ENCODE measurements at places on chromosomes 16 and 17.

GRCh38 chr17:5800646-5801045 is 216.3 kb upstream of the NLRP1 start:
- no peaks in the 10 kb centered on the region for H3K4me1 ChIP-seq
- no peak overlapping the region for H3K4me3 ChIP-seq
- no peaks in the 10 kb centered on the region for H3K27me3 ChIP-seq
- no peak overlapping the region for H3K27ac ChIP-seq
- no peaks in the 10 kb centered on the region for H3K36me3 ChIP-seq

DNA sequence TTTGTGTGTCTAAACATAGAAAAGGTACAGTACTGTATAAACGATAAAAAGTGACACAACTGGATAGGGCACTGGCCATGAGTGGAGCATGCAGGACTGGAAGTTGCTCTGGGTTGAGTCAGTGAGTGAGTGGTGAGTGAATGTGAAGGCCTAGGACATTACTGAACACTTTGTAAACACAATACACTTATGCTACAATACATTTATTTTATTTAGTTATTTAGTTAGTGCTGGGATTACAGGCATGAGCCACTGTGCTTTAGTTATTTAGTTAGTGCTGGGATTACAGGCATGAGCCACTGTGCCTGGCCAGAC is 4.6 kb downstream of the CFAP20 start:
- H3K27ac ChIP-seq, result no peak overlapping the region
- peaks cover 71% of the 10 kb centered on the region for H3K4me1 ChIP-seq
- H3K4me3 ChIP-seq, result no peak overlapping the region

- H3K4me1 ChIP-seq, result no peaks in the 10 kb centered on the region
- no peaks in the 10 kb centered on the region for H3K27me3 ChIP-seq
- no peak overlapping the region for H3K27ac ChIP-seq
- DNase-seq, result no peak
- H3K4me3 ChIP-seq, result no peak overlapping the region
- H3K36me3 ChIP-seq, result no peaks in the 10 kb centered on the region
These were observed 30.9 kb downstream of the C17orf75 start for GRCh38 chr17:32311028-32311536.

- no peaks in the 10 kb centered on the region for H3K27me3 ChIP-seq
- no peaks in the 10 kb centered on the region for H3K36me3 ChIP-seq
- no peak overlapping the region for H3K27ac ChIP-seq
- no peak overlapping the region for H3K4me3 ChIP-seq
- H3K4me1 ChIP-seq, result no peaks in the 10 kb centered on the region
These were observed 5.8 kb upstream of the ALDH3A1 start for GRCh38 chr17:19753661-19754463.

- H3K4me1 ChIP-seq, result no peaks in the 10 kb centered on the region
- no peaks in the 10 kb centered on the region for H3K27me3 ChIP-seq
- no peak overlapping the region for H3K4me3 ChIP-seq
- DNase-seq, result no peak
These were observed 13.6 kb downstream of the USP36 start for GRCh38 chr17:78826836-78827509.

DNA sequence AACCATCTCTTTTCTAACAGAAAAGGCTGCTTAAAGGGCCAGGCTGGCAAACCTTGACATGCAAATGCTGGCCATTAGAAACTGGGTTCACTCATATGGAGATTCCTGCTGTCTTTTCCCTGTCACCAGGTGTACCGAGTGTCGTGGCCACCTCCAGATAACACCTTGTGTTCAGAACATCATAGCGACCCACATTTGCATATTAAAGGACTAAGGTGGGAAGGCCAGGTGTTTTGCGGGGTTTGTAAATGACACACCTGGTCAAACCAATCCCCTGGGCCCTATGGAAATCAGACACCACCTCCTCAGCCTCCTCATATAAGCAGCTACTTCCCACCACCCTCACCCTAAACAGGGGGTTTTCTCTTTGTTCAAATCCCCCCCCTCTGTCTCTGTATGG is 2.5 kb upstream of the AIPL1 start:
- H3K4me1 ChIP-seq, result no peaks in the 10 kb centered on the region
- H3K27ac ChIP-seq, result no peak overlapping the region
- H3K4me3 ChIP-seq, result no peak overlapping the region
- H3K36me3 ChIP-seq, result no peaks in the 10 kb centered on the region
- DNase-seq, result no peak
- H3K27me3 ChIP-seq, result no peaks in the 10 kb centered on the region

DNA sequence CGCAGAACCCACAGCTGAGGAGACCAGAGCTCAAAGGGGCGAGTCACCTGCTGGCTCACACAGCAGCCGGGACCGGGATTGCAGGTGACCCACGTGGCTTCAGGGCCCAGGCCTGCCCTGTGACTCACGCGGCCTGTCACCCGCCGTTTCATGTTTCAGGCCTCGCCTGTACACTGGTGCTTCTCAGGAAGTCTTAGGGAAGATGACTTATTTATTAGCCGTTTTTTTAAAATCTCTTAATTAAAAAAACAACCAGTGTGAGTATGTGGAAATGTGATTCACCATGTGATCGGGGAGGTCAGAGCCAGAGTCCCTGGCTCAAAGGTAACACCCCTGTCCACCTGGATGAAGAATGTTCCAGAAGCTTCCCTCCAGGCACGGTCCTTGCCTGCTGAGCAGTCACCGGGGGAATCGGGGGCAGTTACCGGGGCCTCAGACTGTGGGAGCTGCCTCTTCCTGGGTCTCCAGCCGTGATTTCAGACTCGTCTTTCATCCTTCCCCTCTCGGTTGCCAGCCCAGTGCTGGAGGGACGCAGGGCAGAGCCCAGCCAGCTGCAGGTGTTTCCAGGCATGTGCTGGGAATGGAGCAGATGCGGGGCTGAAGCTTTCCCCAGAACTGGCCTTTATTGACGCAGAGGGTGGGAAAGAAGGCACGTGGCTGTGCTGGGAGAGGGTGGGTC is 49.3 kb downstream of the CMIP start:
- H3K36me3 ChIP-seq, result no peaks in the 10 kb centered on the region
- peaks cover 71% of the 10 kb centered on the region for H3K4me1 ChIP-seq
- H3K27me3 ChIP-seq, result no peaks in the 10 kb centered on the region

DNA sequence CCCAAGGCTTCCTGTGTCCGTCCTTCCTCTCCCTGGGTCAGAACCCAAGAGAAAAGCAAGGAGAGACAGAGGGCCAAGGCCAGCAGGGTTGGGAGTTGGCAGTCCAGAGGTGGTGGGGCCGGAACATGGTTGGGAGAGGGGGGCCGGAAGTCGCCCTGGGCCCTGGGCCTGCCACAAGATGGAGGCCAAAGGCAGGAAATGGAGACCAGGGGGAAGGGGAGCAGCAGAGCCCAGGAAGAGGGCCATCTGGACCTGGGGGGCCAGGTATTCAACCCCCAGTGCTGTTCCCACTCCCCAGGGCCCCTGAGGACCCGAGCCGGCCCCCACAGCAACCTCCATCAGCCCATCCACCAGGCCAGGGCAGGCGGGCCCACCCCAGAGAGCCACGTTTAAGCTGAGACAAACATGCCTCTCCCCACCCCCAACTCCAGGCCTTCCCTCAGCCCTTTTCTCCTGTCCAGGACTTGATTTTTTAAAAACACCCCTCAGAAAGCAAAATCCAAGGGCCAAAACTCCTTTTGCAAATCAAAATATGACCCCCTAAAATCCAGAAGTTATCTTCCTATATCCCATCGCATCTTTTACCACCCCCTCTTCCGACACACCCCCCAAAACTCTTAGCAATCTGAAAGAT is 4.4 kb upstream of the BCL6B start:
- no peak overlapping the region for H3K27ac ChIP-seq
- no peaks in the 10 kb centered on the region for H3K27me3 ChIP-seq
- DNase-seq, result peak; percentile 57
- H3K36me3 ChIP-seq, result no peaks in the 10 kb centered on the region

- no peak overlapping the region for H3K4me3 ChIP-seq
- no peaks in the 10 kb centered on the region for H3K36me3 ChIP-seq
- no peak overlapping the region for H3K27ac ChIP-seq
- H3K4me1 ChIP-seq, result peaks cover 5% of the 10 kb centered on the region
- no peaks in the 10 kb centered on the region for H3K27me3 ChIP-seq
- no peak for DNase-seq
These were observed 6.3 kb upstream of the APRT start for GRCh38 chr16:88817785-88818574.

- no peaks in the 10 kb centered on the region for H3K4me1 ChIP-seq
- H3K36me3 ChIP-seq, result no peaks in the 10 kb centered on the region
- H3K27ac ChIP-seq, result no peak overlapping the region
These were observed 78.9 kb upstream of the FBXO47 start for GRCh38 chr17:39045948-39046679.

- no peaks in the 10 kb centered on the region for H3K36me3 ChIP-seq
- no peak overlapping the region for H3K27ac ChIP-seq
- no peak for DNase-seq
- H3K4me3 ChIP-seq, result no peak overlapping the region
- H3K4me1 ChIP-seq, result no peaks in the 10 kb centered on the region
These were observed 145.5 kb upstream of the PMFBP1 start for GRCh38 chr16:72317446-72317845.

DNA sequence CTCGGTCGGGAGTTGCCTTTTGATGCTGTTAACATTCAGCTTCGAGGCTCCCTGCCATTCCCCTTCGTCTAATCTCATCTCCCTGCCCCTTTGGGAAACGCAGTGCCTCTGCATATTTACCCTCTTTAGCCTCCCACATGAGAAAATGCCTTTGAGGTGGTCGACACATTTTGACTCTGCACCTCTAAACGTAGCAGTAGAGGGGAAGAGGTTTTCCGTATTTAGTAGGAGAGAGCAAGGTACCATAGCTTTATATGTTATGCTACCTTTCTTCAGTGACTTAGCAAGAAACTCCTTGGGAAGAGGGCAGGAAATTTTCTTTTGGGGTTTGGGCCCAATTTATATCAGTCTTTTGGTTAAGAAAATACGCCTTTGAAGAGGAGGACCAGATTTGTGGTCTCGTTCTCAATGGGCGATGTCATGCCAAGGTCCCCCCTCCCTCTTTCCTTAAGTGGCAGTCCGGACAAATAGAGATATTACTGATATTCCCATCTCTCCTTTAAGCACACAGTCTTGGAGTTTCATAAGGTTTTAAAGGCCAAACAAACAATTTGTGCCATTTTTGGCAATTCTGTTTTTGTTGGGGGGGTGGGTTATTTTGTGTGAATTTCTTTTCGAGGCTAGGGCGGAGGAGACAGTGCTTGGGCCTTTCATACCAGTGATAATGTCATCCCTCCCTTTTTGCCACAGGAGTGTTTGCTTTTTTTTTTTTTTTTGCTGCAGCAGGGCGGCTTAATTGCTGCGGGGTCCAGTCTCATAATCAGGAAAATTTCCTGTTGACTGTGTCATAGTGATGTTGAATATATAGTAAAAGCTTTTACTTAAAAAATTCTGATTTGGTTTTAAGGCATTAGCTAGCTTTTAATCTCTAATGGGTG is 1.5 kb downstream of the PAFAH1B1 start:
- no peak for DNase-seq
- peak overlapping the region; percentile 80 for H3K4me3 ChIP-seq
- peaks cover 53% of the 10 kb centered on the region for H3K4me1 ChIP-seq
- H3K36me3 ChIP-seq, result no peaks in the 10 kb centered on the region
- peak overlapping the region; percentile 98 for H3K27ac ChIP-seq
- no peaks in the 10 kb centered on the region for H3K27me3 ChIP-seq

- H3K36me3 ChIP-seq, result no peaks in the 10 kb centered on the region
- peaks cover 22% of the 10 kb centered on the region for H3K4me1 ChIP-seq
- H3K27me3 ChIP-seq, result no peaks in the 10 kb centered on the region
- no peak overlapping the region for H3K27ac ChIP-seq
- DNase-seq, result no peak
These were observed 1.7 kb upstream of the PRR35 start for GRCh38 chr16:558298-559020.

- H3K27me3 ChIP-seq, result no peaks in the 10 kb centered on the region
- DNase-seq, result no peak
- no peak overlapping the region for H3K4me3 ChIP-seq
- H3K4me1 ChIP-seq, result no peaks in the 10 kb centered on the region
These were observed 31.0 kb downstream of the HEATR3 start for GRCh38 chr16:50096791-50097190.

DNA sequence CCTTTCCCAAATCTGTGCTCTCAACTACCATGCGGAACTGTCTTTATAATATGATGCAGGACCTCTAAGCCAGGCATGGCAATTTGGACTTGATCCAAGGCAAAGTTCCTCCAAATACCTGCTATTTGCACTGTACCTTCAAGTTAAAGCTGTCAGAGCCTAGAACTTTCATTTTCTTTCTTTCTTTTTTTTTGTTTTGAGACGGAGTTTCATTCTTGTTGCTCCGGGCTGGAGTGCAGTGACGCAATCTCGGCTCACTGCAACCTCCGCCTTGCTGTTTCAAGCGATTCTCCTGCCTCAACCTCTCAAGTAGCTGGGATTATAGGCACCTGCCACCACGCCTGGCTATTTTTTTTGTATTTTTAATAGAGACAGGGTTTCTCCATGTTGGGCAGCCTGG is 51.7 kb downstream of the ARHGAP27 start:
- H3K27me3 ChIP-seq, result no peaks in the 10 kb centered on the region
- no peaks in the 10 kb centered on the region for H3K36me3 ChIP-seq
- no peak overlapping the region for H3K4me3 ChIP-seq
- no peak overlapping the region for H3K27ac ChIP-seq
- no peak for DNase-seq

Measured in body of pancreas (tissue), 4 donors.